Liver (tissue), 10 donors: ENCODE measurements at places on chromosomes 13 and 19. TPM values are rescaled to one million over a fixed set of nuclear protein-coding genes. Genes with fewer than 3 reads are reported as not detected.

KASH5 gene
- not detected for polyA plus RNA-seq

GJB6 gene
- 0.06 TPM for polyA plus RNA-seq

THSD8 gene
- polyA plus RNA-seq, result 0.35 TPM

ZNF66 gene
- 0.06 TPM for polyA plus RNA-seq

NANOS3 gene
- not detected for polyA plus RNA-seq

CGB3 gene
- polyA plus RNA-seq, result not detected

CCDC70 gene
- polyA plus RNA-seq, result not detected

FBXO27 gene
- 5.0 TPM for polyA plus RNA-seq

ZNF8 gene
- polyA plus RNA-seq, result 0.50 TPM

GSX1 gene
- polyA plus RNA-seq, result not detected

SUGT1 gene
- polyA plus RNA-seq, result 15.5 TPM

TMEM238 gene
- polyA plus RNA-seq, result 0.54 TPM

- no peak for DNase-seq
Observed at GRCh38 chr13:76086729-76087128, 450.6 kb downstream of the LMO7 start.

DNA sequence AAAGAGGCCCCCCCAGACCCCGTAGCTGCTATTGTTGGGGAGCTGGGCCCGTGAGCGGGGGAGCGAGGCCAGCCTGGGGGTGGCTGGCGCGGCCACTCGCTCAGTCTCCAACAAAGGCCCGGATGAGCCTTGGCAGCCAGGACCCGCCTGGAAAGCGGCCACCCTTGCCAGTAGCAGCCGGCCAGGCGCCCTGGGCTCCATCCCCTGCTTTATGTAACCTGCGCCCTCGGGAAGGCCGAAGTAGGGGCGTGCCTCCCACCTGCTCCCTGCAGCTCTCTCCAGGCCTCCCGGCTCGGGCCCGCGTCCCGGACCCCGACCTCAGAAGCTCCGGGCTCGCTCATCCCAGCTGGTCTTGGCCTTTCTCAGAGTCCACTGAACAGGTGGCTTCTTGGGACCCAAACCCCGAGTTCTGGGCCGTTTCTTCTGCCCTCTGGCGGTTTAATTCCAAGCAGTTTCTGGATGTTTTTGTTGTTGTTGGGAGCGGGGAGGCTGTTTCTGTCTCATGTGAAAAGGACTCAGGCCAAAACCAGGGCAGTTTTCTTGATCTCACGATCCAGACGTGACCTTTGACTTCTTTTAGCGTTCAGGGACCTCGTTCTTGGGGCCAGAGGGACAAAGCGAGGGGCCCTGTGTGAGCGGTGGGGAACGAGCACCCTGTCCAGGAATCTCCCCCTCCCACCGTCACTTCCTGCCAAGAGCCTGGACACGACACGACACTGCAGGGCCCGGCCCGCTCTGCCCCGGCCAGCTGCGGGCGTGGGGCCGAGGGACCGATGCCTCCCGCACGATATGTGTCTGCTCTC is 1.2 kb downstream of the CDC34 start:
- peak; percentile 69 for DNase-seq

GRCh38 chr19:45440873-45441654 is 17.3 kb upstream of the ERCC1 start:
- DNase-seq, result no peak

DNA sequence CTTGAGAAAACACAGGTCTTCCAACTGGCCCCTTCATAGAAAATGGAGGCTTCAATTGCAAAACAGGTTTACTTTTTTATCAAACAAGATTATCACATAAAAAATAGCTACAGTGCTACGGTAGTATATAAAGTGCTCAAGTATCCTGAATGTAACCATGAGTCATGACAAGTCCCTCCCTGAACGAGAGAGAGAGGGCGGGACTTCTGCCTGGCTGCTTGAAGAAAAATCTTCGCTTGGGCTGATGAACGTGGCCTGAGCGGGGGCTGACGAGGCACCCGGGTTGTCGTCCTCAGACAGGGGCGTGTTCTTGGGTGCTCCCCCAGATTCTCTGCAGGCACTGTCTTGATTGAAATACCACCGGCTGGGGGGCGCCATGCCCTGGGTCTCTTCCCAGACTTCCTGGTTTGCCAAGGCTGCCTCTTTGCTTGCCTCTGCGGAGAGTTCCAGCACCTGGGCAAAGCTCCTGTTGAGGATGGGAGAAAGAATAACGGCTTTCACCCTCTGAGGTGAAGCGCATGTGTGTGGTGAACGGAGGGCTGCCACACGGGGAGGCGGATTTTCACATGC is 23.2 kb upstream of the CPAMD8 start:
- DNase-seq, result no peak

DNA sequence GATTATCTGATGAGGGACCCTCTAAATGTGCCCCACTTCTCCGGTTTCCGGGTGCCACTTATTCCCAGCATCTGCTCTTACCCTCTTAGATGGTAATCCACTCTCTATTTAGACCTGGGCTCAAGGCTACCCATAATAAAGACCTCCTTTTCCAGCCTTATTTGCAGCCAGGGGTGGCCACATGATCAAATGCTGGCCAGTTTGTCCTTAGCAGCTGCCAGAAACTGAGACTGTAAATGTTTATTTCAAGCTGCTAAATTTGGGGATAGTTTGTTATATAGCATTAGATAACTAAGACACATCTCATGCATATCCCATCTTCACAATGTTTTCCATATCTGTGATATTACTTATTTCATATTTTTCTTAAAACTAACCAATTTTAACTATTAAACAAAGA is 10.1 kb downstream of the THAP8 start:
- DNase-seq, result no peak

DNA sequence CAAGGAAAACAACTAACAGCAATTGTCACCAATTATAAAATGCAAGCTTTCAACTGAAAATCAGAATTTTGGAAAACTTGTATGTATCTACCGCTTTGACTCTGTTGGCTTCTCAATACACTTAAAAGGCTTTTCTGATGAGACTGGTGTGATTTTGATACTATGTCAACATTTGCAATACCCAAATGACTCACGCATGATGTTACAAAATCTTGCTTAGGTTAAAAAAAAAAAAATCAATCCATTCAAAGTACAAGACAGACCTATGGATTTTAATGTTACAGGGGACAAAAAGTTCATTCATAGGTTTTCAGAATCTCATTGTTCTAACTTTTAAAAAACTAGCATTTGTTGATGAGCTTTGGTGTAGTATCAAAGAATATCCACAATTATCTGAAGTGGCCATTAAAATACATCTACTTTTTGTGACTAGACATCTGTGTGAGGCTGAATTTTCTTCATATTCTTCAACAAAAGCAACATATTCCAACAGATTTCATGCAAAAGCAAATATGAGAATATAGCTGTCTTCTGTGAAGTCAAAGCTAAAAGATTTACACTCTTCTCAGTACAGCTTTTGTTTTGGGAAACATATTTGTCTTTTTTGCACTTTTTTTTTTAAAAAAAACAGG is 10.7 kb downstream of the ELF1 start:
- no peak for DNase-seq

DNA sequence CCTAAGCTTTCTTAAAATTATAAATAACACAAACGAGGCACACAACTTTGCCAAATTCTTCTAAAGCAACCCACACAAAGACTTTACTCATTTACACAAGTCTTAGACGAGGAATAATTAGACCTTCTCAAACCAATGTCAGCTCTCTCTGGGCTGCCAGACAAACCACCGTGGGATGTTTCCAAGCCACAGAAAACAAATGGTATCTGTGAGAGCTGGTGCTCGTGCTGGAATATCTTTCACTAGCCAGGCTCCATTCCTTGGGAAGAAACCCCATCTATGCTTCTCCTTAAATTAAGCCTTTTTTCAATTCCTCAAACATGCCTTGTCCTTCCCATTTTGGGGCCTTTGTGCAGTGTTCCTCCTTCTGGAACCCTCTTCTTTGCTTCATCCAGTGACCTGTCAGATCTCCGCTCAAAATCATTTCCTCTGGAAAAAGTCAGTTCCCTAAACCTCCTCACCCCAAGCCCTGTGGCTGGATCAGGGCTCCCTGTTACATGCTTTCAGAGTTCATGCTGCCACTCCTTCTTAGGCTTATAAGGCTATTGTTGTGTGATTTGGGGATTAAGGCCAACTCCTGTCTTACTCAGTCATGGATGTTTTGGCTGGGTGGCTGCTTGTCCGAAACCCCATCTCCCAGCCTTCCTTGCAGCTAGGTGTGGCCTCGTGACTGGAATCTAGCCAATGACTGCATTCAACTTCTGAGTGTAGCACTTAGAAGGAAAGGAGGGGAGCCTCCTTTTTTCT is 64.2 kb upstream of the GTF2F2 start:
- no peak for DNase-seq

DNA sequence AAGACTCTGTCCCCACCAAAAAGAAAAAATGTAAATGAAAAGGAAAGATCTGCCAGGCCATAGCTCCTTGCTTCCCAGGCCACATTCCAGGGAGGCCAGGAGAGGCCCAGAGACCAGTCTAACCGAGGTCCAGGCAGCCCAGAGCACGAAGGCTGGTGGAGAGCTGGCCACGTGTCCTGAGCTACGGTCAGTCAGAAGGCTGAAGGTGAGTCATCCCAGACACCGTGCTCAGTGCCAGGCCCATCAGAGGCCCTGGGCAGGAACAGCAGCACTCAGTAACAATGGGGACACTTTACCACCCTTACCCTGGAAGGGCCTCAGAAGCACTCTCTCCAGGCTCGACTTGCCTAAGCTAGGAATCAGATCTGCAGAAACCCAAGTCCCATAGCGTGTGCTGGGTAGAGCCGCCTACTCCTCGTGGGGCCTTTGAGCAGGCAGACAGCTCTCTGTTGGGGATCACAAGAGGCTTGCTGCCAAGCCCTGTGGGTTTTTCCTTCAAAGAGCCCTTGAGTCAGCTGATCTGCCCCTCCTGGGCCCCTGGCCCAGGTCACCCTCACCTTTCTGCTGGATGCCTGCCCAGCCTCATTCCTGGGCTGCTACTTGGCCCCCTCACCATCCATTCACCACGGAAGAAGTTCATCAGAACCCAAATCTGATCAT is 11.6 kb upstream of the DNMT1 start:
- no peak for DNase-seq

DNA sequence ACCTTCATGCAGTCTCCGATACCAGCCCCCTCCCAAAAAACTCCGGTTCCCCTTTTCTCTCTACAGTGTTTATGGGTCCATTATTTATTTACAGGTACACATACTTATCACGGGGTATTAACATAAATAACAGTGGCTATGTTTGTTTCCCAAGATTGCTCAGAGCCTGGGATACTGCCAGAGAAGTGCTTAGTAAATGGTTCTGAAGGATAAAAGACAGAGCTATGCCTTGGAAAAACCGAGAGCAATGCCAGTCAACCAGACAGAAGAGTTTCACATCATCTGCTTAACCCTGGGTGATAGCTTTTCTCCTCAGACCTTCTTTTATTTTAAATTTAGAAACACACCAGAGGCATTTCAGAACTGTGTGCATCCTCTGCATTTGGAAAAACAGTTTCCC is 61.3 kb downstream of the NUFIP1 start:
- DNase-seq, result no peak

GRCh38 chr19:35786299-35787160 is 11.2 kb downstream of the ARHGAP33 start:
- no peak for DNase-seq

- no peak for DNase-seq
Observed at GRCh38 chr13:20053016-20053415, 94.5 kb downstream of the ZMYM2 start.

- DNase-seq, result no peak
Observed at GRCh38 chr19:3068071-3068470, 5.8 kb upstream of the TLE5 start.

DNA sequence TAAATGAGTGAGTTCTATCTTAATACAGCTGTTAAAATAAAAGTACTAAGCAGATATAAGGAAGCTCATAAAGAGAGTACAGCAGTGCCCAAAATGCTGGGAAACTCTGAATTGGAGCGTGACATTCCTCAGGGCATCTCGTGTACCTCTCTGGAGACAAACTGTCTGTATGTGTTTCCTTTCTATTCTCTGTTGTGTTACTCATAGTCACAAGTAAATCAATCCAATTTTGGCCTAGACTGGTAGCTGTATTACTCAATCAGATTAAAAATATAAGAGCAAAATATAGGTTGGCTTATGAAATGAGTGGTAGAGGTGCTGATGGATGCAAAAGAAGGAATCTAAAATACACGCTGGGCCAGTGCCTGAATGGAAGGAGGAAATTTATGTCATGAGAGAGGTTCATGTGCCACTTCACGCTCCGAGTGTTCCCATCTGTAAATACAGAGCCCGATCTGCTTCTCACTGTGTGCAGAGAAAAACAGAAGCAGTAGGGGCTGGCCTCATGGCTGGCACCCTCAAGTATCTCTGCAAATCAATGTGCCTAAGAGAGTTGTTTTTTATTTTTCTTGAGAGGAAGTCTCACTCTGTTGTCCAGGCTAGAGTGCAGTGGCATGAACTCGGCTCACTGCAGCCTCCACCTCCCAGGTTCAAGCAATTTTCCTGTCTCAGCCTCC is 58.7 kb upstream of the RGCC start:
- no peak for DNase-seq

DNA sequence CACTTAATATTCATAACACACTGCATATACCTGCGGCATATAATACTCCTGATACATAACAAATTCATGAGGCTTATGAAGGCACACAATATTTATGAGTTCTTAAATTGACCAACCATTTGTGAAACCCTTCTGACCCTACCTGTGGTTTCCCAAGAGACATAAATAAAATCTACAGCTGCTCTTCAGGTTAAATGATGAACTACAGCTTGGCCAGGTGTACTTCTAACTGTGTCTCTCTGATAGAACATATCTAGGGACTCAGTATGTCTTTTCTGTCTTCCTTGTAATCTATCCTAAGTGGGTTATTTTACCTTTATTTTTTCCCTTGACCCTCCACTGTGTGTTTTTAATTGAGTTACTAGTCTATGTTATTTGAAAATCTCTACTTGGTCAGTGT is 189.9 kb upstream of the UFM1 start:
- DNase-seq, result no peak

DNA sequence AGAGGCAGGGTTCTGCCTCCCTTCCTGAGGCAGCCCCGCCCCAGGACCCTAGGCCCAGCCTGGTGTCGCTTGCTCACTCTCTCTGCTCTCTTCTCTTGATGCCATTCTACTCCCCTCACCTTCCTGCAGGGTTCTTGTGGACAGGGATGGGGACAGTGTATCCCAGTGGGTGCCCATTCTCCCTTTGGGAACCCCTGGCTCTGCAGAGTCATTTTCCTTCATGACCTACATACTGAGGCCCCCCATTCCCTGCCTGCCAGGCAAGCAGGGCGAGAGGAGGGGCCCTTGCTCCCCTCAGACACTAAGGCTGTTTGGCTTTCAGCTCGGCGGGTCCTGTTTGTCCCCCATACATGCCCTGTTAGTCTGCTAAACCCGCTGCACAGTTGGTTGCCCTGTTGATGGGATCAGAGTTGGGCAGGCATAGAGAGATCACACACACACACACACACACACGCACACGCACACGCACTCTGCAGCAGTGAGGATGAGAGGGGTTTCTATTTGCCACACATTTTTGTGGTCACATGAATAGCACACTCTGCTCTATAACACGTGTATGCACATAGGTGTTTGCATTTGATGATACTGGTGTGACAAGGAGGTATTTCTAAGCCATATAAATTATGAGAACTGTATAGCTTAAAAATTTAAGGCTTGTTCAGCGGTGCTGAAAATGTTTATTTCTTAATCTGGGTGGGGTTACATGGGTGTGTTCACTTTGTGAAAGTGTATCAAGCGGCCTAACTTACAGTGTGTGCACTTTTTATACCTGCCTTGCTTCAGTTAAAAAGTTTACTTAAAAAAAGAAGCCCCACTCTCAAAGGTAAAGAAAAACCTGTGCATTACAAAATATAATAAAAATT is 20.3 kb downstream of the NFIX start:
- DNase-seq, result no peak

GRCh38 chr13:47519626-47520025 is 481.4 kb downstream of the SUCLA2 start:
- no peak for DNase-seq

- DNase-seq, result peak; percentile 47
Observed at GRCh38 chr13:45393941-45394570, 24.1 kb downstream of the SLC25A30 start.

- DNase-seq, result no peak
Observed at GRCh38 chr19:16566702-16567101, 5.5 kb downstream of the SLC35E1 start.
